ENCODE measurements at places on chromosomes 3 and 15.

DNA sequence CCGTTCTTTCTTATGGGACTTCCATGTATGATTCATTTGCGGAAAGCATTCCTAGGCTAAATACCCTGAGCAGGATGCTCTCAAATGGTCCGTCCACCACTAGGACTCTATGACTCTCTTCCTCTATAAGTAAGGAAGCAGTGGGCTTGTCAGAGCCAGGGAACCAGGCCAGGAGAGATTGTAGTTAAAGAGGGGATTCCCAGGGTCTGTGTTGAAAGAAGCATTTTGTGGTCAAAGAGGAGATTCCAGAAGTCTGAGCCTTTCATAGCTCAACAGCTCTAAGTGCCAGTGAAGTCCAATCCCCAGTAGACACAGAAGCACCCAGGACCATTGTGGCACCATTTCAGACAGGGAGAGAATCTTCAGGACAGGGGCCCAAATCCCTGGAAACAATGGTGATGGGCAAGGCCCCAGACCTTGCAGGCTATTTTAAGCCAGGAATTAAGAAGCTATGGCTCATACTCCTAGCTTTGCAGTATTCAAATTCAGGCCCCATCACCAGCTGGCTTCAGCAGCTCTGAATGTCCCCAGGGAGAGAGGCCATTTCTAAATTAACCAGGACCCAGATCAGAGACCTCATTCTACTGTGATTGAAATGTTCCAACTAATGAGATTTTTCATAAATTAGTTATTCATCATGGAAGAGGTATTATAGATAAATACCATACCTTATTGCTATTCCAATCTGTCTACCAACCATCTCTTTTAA is 81.7 kb downstream of the CD47 start:
- no peak for DNase-seq

DNA sequence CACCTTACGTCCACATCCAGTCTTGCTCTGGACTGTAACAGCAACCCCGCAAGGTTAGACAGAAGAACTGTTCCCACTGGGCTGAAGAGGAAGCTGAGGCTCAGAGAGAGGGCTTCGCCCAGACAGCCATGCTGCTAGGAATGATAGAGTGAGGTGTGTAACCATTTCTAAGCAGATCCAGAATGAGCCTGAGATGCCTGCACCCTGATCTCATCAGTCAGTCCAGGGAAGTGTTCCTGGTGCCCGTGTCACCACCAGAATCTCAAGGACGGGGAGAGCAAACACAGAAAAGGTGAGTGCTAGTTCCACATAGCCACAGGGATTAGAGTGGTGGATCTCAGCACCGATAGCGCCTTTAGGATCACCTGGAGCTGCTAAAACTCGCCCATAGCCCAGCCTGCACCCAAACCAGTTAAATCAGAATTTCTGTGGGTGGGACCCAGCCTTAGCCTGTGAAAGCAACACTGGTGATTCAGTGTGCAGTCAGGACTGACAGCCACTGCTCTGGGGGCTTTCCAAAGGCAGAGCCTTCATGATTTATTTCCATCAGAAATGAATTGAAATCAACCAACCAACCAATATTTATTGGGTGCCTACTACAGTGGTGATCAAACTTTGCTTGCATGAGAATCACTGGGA is 12.3 kb downstream of the ISLR start:
- no peak for DNase-seq

GRCh38 chr15:81111510-81112470 is 22.3 kb upstream of the CFAP161 start:
- DNase-seq = no peak

GRCh38 chr3:67044295-67044694 is 46.2 kb downstream of the KBTBD8 start:
- DNase-seq = no peak

DNA sequence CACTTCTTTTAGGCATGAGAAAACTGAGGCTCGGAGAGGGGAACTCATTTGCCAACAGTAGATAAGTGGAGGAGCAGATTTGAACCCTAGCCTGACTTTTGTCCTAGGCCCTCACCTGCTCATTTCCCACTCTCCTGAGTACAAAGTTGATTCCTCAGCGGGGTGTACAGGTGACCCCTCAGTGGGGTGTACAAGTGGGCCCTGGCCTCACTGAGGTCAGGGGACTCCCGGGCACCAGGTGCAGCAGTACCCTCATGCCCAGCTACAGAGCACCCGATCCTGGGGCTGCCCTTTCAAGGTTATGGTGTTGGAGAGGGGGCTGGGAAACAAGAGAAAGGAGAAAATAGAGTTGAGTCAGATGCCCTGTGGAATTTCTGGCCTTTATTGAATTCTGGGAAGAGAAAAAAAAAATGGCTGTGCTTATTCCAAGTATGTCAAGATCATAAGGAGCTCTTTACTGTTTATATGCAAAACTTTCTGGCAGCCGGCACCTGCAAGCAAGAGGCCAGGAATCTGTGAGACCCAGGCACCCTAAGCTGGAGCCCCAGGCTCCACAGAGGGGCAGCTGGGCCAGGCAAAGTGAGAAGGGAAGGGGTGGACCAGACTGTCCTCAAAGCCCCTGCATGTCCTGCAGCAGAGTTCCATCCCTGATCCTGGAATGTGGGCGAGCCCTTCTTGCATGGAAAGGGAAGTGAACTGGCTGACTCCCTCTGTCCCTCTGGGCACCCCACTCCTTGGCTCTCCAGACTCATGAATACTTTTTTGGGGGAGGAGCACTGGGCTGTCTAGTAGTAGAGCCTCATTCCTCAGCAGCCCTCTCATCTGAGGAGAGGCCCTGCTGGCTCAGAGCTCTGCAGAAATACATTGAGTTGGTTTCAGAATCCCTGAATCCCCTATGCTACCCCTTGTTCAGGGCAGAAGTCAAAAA is 43.1 kb downstream of the AMOTL2 start:
- no peak for DNase-seq

- DNase-seq = no peak
These were observed 121.8 kb downstream of the CTNNB1 start for GRCh38 chr3:41320953-41321641.

DNA sequence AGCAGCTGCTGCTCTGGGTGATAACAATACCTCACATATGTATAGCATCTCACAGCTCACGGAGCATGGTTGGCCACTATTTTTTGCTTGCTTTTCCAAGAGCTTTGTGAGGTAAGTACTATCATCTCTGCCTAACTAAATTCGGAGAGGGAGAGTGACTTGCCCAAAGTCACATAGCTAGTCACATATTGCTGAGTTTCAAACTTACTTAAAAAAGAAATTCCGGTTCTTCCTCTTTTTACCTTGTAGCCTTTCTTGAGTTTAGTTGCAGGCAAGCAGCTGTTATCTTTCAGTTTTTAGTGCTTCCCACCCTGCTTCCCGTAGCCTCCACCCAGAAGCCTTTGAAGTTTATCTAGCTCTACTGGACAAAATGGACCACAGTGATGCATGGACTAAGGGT is 309.2 kb downstream of the PDCD6IP start:
- DNase-seq = no peak

- no peak for DNase-seq
These were observed 5.3 kb downstream of the P2RY12 start for GRCh38 chr3:151379083-151379734.

GRCh38 chr3:154132777-154133375 is 11.7 kb downstream of the ARHGEF26 start:
- no peak for DNase-seq

- DNase-seq = no peak
These were observed 4.1 kb downstream of the TF start for GRCh38 chr3:133750259-133750656.

GRCh38 chr3:60281970-60282369 is 969.3 kb downstream of the FHIT start:
- no peak for DNase-seq
